ENCODE measurements at places on chromosomes 3 and 15.

DNA sequence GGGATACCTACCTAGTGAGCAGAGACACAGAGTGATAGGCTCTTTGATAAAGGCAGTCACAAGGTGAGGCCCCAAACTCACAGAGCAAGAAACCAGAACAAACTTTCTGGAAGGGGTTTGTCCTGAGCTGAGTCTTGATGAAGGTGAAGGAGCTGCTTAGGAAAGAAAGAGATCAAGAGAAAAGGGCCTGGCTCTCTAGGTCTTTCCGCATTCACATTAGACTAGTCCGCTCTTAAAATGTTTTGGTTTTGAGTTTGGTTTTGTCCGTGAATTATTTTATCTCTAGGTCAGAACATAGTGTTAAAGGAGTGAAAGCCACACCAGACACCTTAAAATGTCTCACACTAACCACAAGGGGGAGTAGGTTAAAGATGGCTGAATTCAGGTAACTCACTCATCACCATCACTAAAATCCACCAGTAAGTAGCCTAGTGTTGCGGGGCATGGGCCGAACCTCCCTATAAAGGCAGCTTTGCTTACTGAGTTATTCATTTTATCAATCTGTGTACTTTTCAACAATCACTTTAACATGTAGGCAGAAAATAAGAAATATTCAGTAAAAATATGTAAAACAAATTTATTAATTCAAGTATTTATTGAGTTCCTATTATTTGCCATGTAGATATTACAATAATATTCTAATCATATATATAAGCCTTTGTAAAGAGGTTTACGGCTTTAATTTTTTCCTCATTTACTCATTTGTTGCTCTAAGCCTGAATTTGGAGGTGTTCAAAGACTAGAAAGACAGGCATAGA lies 121.5 kb upstream of the TSC22D2 start:
- DNase-seq: peak; percentile 10

DNA sequence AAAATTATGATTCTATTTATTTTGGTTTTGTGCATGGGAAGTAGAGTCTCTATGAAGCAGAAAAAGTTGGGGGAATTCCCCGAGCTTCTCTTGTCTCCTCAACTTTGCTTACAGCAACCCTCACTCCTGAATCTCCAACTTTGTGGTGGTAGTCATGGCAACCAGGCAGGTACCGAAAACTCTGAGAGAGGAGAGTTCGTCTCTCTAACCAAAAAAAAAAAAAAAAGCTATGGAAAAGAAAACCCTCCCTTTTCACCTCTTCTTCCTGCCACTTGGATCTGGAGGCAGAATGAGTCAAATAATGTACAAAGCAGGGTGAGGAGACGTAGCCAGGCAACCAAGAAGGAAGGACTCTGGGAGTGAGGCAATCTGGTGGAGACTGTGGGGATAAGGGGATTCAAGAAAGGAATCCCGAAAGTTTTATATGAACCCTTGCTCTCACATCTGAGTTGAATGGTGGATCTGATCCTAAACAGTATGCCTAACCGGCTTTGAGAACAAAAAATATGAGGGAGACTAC lies 108.1 kb downstream of the PLOD2 start:
- DNase-seq: no peak

- no peak for DNase-seq
Observed at GRCh38 chr15:88247914-88248313, 8.6 kb downstream of the NTRK3 start.

DNA sequence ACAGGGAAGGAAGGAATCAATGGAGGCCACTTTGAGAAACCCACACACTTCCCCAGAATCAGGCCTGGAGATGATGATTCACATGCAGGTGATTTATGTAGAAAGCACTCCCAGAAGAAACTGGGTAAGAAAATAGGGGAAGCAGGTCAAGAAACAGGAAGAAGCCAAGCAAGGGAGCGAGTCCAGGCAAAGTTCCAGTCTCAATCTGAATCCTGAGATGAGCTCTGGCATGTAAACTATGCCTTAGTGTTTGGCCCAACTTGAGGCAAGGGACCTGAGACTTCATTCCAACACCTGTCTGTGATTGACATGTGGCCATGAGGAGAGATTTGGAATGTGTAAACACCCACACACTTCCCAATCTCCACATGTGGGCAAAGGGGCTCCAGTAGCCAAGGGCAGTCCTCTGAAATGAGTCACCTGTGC lies 61.6 kb upstream of the CTNNB1 start:
- no peak for DNase-seq

GRCh38 chr3:100107221-100107814 lies 7.0 kb downstream of the FILIP1L start:
- DNase-seq: no peak

DNA sequence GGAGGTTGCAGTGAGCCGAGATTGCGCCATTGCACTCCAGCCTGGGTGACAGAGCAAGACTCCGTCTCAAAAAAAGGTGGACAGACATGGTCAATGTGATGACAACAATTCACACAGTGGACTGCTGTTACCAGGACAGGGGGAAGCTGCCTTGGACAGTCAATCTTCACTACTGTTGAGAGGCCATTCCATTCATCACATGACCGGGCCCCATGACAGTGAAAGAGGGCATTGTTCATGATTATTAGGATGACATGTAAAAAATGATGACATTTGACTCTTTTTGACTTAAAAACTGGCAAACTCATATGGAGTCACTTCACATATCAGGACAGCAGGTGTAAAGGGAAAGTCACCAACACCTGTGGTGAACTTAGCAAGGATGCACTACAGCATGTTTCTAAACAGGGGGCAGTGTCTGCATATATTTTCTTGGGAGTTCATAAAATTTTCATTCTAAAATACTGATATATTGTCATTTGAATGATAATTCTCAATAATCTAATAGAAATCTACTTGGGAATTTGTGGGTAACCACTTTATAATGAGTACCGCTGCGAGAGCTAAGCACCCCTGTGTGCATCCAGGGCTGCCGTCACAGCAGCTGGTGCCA lies 34.2 kb upstream of the LDHAL6B start:
- DNase-seq: no peak

DNA sequence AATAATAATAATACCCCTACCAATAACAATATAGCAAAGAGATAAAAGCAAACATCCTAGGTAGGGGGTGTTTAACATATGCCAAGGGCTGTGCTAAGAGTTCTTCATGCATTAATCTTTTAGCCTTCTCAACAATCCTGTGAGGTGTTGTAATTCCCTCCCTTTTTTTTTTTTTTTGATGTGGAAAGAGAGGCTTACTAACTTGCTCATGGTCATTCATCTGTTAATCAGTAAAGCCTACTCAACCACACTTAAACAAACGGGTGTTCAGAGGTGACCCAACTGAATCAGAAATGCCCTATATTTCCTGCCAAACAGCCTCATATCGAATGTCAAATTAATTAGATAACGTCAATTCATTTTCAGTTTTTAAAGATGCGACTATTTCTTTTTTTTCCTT lies 232.1 kb downstream of the CTNNB1 start:
- no peak for DNase-seq

DNA sequence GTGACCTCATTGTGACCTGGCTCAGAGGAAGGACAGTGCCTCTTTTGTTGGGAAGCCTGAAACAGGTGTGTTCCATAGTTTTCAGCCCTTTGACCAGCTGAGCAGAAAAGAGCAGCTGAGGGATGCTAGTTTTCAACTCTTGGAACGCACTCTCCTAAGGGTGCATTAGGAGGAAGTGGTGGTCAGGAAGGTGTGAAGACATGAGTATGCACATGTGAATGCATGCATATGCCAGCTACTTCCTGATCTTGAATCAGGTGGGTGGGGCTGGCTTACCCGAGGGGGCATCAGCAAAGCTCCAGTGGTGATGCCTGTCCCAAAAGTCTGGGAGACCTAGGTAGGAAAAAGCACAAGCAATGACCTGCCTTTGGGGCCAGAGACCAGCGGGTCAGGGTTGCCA lies 23.3 kb upstream of the CEMIP start:
- DNase-seq: no peak

DNA sequence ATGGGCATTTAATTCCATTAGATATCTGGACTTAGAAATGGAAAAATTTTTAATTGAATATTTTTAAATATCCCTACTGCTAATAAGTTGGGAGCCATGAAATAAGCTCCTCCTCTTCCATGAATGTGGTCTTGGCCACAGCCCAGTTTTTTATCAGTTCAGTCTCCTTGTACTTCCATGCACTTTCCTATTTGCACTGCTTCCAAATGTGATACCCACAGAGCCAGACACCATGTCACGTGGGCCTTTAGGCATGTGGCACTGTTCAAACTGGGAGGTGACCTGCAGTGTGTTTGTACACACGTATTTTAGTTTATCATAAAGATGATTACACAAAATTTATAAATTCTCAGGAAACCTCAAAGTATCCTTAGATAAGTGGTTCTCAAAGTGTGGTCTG lies 80.1 kb upstream of the DGKG start:
- DNase-seq: no peak

DNA sequence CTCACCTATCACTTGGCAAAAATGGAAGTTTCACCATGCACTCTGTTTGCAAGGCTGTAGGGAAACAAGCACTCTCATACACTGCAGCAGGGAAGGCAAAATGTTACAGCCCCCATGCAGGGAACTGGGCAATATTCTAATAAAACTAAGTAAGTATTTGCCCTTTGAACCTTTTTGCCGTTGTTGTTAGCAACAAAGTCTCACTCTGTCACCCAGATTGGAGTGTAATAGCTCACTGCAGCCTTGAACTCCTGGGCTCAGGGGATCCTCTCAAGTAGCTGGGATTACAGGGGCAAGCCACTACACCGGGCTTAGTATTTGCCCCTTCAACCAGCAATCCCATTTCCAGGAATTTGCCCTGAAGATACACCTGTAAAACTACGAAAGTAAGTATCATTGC lies 122.5 kb downstream of the TBC1D5 start:
- no peak for DNase-seq

DNA sequence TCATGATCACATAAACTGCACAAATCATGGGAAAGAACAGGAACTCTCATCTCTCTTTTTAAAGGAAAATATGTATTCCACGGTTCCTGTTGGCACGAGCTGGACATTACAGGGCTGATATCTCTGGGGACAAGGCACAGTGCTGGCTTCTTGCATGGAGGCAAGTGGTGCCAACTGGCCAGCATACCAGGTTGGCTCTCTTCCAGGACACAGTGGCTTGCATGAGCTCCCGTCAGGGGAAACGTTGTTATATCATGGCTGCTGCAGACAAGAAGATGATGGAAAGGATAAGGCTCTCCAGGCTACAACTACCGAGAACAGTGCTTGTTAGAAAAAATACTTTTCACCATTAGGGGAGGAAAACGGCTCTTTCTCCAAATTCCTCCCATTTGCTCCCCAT lies 283.9 kb downstream of the RORA start:
- peak; percentile 47 for DNase-seq

- DNase-seq: no peak
Observed at GRCh38 chr3:47949979-47950378, 66.2 kb downstream of the MAP4 start.

GRCh38 chr3:139518306-139518705 lies 21.2 kb downstream of the RBP1 start:
- no peak for DNase-seq

DNA sequence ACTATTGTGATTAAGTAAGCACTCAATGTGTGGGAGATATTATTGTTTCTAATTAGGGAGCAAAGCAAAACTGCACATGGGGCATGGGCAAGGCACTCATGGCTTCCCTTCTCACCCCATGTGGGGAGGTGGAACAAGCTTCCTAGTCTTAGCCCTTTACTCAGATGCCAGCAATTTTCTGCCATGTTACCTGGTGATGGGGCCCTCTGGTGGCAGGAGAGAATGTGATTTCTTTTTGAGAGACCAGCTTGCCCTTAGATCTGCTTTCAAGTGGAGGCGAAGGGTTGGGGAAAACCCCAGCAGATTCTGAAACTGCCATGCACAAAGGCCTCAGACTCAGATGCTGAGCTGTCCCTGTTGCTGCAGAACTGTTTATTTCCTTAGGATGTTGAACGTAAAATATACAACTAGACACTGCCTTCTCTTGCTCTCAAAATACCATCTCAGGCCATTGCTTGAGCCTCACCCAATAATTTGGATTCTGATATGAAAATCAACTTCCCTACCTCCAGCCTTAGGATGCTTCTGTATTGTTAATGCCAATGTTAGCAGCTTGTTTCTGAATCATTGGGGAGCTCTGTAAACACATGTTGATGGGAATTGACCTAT lies 130.2 kb upstream of the TPRG1 start:
- peak; percentile 13 for DNase-seq

- DNase-seq: no peak
Observed at GRCh38 chr15:63987796-63988378, 58.4 kb downstream of the DAPK2 start.

GRCh38 chr3:114711321-114711886 lies 417.6 kb downstream of the TIGIT start:
- DNase-seq: no peak

- DNase-seq: no peak
Observed at GRCh38 chr15:62107571-62108121, 40.9 kb downstream of the C2CD4A start.

DNA sequence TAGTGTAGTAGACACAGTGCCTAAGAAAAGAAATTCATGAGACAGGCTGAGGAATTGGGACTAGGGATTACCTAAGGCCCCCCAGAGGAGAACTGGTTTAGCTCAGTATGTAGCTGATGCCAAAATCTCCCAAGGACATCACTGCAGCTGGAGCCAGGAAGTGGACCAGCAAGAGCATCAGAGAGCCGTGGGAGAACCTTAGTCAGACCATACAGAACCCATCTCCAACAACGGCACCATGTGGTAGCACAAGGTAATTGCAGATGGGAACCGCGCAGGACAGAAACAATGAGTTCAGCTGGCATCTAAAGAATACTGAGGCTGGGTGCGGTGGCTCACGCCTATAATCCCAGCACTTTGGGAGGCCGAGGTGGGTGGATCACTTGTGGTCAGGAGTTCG lies 81.7 kb downstream of the WNT5A start:
- no peak for DNase-seq

- no peak for DNase-seq
Observed at GRCh38 chr3:119597548-119598288, at the start of gene PLA1A. TSS of gene PLA1A (plus strand) at chr3:119597885. CDS start at chr3:119597914, 29 bp downstream.

GRCh38 chr3:71806736-71807135 lies 21.8 kb upstream of the PROK2 start:
- no peak for DNase-seq

- peak; percentile 79 for DNase-seq
Observed at GRCh38 chr15:92917598-92918407, 17.7 kb downstream of the CHD2 start.

- no peak for DNase-seq
Observed at GRCh38 chr3:108311797-108312196, 15.4 kb downstream of the HHLA2 start.

DNA sequence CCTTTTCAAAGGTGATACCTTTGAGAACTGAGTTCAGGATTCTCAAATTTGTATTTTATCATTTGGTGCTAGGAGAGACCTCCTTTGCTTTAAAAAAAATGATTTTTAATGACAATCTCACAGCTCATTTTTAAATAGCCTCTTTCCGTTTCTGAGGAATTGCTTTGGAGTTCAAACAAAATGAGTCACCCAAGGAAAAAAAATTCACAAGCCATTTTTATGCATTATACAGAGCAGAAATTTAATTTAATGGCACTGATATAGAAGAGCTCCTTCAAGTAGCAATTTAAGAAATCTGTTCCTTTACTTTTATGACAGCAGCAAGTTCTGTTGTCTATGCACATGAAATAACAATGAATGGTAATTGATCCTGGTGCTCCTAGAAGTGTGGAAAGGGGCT lies 337.9 kb upstream of the KCNMB2 start:
- DNase-seq: no peak

Measured in NCI-H2029 (cell line).